ENCODE measurements at places on chromosomes 5 and 9.

- DNase-seq, result no peak
Observed at GRCh38 chr5:128537221-128537999, 635 bp downstream of the FBN2 start.

GRCh38 chr5:177450667-177451424 lies 4.2 kb downstream of the PRR7 start:
- DNase-seq, result no peak

GRCh38 chr9:133428617-133429101 lies 6.5 kb downstream of the ADAMTS13 start:
- no peak for DNase-seq

GRCh38 chr9:132586830-132587591 lies 4.6 kb downstream of the BARHL1 start:
- DNase-seq, result no peak

DNA sequence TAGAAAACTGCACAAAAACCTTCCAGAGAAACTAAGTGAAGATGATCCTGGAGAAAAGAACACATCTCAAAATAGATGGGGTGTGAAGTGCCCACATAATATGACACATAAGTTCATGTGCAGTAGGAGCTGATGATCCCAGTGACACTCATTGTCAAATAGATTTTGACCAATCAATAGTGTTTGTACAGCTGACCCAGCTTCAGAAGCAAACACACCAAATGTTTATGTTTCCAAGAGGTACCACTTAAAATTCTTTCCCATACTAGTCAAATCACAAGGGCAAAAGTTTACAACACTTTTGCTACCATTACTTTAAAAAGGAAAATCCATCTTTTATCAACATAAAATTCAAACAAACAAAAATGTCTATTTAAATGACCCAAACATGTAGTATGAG lies 175.0 kb downstream of the MLLT3 start:
- no peak for DNase-seq

- no peak for DNase-seq
Observed at GRCh38 chr5:91417219-91417618, 34.1 kb upstream of the ARRDC3 start.

DNA sequence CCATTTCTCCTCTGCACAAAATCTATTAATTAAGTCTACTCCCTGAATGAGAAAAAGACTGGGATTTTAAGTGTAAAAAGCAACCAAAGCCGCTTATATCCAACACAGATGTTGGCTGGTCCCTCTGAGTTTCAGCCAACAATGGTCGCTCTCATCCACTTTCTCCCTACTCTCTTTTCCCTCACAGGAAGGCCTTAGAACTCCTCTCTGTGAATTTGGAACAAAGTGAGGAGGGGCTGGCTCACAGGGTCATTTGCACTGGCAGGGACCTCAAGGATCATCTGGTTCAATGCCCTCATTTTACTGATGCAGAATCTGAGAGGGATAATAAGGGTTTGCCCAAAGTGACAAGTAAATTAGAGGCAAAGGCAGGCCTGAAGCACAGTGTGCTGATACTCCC lies 64.0 kb downstream of the DPYSL3 start:
- DNase-seq, result no peak

GRCh38 chr5:147189109-147189424 lies 45.8 kb upstream of the STK32A start:
- no peak for DNase-seq

- no peak for DNase-seq
Observed at GRCh38 chr9:135332979-135333748, 146.4 kb upstream of the PPP1R26 start.

DNA sequence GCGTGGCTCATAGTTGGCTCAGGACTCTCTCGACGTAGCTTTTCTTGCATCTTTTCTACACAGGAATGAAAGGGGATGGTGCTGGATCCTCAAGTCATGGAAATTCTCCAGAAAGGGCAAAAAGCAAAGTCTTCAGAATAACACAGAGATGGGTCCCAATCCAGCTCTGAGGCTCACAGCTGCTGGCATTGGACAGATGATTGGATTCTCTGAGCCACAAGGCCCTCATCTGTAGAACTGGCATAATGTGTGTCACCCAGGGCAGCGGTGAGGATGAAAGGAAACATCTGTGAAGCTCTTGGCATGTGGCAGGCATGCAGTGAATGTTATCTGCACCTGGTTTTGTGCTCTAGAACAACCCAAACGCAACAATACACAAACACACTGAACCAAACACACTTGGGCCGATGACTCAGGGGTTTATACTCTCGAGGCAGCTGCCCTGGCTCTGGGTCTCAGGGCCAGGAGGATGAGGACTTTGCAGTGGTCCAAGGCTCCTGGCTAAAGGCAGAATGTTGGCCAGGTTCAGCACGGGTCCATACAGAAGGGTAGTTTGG lies 64.0 kb upstream of the UBTD2 start:
- DNase-seq, result no peak

- DNase-seq, result no peak
Observed at GRCh38 chr9:126482361-126483044, 131.2 kb upstream of the LMX1B start.

GRCh38 chr5:37816883-37817282 lies 23.0 kb downstream of the GDNF start:
- no peak for DNase-seq

- peak; percentile 94 for DNase-seq
Observed at GRCh38 chr5:147782110-147783028, at the start of gene JAKMIP2. Gene JAKMIP2 (minus strand): TSS chr5:147782728. CDS start chr5:147671806, 110,922 bp downstream.

DNA sequence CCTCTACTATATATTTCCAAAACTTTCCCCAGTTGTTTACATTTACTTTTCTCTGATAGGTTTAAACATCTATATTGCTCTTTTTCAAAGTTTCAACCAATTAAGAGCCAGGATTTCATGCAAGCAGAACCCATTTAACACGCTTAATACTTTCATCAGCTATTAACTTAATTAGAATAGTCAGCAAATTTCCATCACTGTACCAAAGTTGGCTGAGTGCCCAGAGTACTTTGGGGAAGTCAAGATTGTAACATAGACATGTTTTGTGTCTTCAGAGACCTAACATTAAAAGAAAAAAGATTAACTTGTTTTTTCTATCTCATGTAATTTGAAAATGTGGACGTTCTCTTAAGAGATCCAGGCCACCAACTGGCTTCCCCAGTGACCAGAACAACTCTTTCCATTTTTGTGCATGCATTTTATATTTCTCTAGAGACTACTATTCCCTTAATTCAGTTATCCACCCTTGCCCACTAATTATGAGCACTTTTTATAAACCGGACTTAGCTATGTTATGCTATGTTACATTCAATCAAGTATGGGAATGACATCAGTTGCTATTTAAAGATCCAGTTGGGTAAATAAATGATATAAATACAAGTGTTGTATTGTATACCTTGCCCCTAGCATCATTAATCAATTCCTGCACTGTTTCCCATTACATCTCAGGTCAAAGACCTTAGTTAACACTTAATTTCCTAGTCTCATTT lies 478.1 kb upstream of the NMUR2 start:
- DNase-seq, result no peak

DNA sequence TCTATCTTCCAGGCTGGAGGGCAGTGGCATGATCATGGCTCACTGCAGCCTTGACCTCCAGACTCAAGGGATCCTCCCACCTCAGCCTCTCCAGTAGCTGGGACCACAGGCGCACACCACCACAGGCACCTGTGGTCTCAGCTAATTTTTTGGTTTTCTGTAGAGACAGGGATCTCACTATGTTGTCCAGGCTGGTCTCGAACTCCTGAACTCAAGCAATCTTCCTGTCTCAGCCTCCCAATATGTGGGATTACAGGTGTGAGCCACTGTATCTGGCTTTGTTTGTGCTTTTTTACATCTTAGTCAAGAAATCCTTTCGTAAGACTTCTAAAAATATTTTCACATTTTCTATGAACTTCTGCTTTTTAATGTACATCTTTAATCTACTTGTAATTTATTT lies 116.9 kb downstream of the DENND1A start:
- no peak for DNase-seq

GRCh38 chr5:66949066-66949465 lies 247.5 kb downstream of the CD180 start:
- DNase-seq, result no peak

- no peak for DNase-seq
Observed at GRCh38 chr9:16236311-16236710, 634.2 kb downstream of the BNC2 start.

GRCh38 chr9:27573634-27574590 lies 631 bp upstream of the C9orf72 start:
- peak; percentile 98 for DNase-seq

GRCh38 chr9:21919377-21920362 lies 74.5 kb downstream of the CDKN2A start:
- DNase-seq, result peak; percentile 62

DNA sequence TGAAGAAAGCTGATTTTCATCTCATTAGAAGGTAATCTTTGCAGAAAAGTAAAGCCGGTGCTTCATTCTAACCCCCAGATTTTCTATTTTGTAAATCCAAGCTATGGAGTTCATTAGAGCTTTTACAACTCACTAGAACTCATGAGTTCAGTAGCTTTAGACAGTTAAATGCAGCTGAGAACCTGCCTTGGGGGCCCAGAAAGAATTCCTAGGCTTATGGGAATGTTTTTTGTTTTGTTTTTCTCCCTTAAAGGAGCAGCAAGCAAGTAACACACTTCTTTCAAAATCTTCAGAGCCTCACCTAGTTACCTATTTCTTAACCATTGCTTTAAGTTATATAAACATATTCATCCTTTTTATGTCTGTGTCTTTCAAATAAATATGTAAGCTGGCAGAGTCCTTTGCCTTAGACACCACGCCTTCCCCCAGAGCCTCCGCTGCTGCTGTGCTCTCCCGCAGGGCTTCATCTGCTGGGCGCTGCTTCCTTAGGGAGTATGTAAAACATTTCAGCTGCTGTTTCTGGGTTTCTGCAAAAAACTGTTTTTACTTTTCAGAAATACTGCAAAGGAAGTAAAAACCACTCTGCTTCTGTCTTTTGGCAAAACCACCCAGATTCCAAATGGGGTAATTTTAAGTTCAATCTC lies 132.9 kb downstream of the CDC42SE2 start:
- DNase-seq, result no peak

- no peak for DNase-seq
Observed at GRCh38 chr5:88021141-88021540, 247.5 kb downstream of the TMEM161B start.

- peak; percentile 61 for DNase-seq
Observed at GRCh38 chr5:83844449-83845068, 123.9 kb upstream of the HAPLN1 start.

DNA sequence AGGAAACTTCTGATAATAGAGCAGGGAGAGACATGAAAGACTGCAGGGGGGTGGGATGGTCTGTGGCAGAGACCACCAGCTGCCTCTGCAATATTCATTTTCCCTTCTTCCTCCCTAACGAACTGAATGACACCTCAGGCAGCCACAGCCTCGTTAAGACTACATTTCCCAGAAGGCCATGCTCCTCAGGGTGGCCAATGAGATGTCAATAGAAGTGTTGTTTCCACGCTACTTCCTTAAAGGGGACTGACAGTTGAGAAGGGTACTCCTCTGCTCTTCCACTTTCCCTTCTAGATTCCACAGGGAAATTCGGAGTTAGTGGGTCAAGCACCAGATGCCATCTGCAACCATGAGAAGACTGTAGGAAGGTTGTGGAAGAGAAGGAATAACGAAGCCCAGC lies 52.0 kb upstream of the DAPK1 start:
- DNase-seq, result peak; percentile 13

GRCh38 chr5:68710514-68710913 lies 383.3 kb upstream of the SLC30A5 start:
- DNase-seq, result no peak

GRCh38 chr5:134603059-134603458 lies 29.6 kb downstream of the SAR1B start:
- DNase-seq, result peak; percentile 75

- no peak for DNase-seq
Observed at GRCh38 chr5:179766021-179766725, 27.6 kb upstream of the LTC4S start.

- peak; percentile 87 for DNase-seq
Observed at GRCh38 chr5:139422307-139422893, 16.9 kb downstream of the DNAJC18 start.

DNA sequence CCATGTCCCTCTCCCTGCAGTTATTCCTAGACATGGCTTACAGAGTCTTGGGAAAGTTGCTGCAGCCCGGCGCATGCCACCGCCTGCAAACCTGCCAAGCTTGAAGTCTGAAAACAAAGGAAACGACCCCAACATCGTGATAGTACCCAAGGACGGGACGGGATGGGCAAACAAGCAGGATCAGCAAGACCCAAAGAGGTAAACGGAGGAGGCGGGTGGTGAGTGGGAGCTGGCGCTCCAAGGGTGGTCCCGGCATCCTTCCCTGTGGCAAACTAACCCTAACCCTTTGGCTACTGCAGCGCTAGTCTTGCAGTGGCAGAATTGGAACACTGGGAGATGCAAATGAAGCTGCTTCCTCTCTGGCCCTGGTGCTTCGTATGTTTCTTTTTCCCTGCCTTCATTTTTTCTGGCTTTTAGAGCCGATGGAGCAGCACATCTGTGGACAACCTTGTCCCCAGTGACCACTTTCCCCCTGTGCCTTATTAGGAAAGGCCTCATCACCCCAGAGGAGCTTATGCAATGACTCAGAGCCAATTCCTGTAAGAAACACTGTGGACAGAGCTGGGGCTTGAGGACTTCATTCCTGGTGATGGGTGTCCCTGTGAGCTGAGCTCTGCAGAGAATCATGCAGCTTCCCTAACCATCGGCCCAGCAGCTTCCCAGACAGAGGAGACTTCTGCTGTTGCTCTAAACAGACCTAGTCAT lies 38.9 kb downstream of the PRRC2B start:
- DNase-seq, result no peak

DNA sequence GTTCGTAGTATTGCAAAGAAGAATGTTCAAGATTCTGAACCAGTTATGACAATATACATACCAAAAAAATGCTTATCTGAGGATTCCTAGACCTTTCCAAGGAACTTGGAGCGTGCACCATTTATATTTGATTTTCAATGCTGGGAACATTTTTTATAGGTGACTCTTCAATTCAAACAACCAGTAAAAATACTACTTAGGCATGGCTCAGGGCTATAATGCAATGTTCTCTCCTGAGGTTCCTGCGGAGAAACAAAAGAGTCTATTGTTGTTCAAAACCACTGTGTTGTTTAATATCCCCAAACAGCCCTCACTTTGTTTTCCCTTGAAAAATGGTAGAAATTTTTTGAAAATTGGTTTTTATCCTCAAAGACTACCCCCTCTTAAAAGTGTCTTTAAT lies 335.7 kb upstream of the IZUMO3 start:
- no peak for DNase-seq

GRCh38 chr5:56329652-56330051 lies 96.5 kb upstream of the ANKRD55 start:
- peak; percentile 78 for DNase-seq

DNA sequence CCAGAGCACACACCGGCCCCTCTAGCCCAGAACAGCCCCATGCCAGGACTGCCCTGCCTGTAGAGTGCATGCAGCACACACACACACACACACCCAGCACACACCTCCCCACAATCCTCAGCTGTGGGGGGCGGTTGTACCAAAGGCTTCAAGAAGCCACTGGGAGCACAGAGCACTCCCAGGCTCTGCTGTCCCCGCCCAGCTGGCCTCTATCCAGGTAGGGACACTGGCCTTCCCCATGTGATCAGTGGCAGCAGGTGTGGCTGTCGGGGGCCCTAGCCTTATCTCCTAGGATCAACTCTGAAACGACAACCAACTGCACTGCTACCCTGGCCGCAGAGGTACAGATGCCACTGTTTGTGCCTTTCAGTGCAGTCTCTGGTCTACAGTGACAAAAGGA lies 2.0 kb downstream of the ANAPC2 start:
- no peak for DNase-seq

- no peak for DNase-seq
Observed at GRCh38 chr9:122444041-122444733, 33.5 kb downstream of the OR1J1 start.

- DNase-seq, result no peak
Observed at GRCh38 chr9:70081120-70081495, 37.5 kb downstream of the MAMDC2 start.

Data from activated CD4-positive, alpha-beta T cell treated with anti-CD3 and anti-CD28 coated beads, Interleukin-2, amount 50 U/mL, for 16 hours (primary cell).